Left forelimb (tissue), 1 donor: ENCODE measurements at places on chromosomes 2 and 18.

DNA sequence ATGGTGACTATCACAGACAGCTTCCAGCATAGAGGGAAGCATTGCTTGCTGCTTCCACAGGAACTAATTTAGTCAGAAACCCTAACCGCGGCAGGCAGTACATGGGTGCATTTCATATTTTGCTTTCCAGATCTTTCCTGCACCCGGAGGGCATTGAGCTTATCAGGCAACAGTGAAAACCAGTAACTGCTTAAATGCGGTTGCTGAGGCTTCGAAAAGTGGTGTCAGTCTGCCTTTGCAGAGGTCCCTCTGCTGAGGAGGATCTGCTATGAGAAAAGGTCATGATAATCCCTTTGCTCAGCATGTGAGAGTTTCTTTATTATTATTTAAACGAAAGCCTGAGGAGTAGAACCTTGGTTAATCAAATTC, 44.6 kb upstream of the ROCK2 start:
- no peak for DNase-seq

DNA sequence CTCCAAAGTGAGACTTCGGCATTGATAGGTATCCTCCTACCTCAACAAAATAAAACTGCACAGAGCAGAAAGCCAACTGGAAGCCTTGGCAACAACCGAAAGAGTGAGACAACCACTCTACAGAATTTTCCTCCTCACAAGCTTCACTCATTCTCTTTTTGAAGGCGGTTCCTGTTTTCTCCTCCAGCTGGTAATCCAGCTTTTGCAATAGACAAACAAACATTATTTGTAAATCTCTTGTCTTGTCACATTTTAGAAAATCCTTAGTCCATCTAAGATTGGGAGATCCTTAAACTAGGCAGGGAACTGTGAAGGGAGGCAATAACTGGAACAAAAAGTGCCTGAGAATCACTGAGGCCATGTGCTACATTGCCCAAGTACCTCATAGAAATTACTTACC, 332.4 kb downstream of the BCL11A start:
- no peak for DNase-seq

- no peak for DNase-seq
Observed at GRCh38 chr2:178514664-178515063, 34.4 kb downstream of the PLEKHA3 start.

DNA sequence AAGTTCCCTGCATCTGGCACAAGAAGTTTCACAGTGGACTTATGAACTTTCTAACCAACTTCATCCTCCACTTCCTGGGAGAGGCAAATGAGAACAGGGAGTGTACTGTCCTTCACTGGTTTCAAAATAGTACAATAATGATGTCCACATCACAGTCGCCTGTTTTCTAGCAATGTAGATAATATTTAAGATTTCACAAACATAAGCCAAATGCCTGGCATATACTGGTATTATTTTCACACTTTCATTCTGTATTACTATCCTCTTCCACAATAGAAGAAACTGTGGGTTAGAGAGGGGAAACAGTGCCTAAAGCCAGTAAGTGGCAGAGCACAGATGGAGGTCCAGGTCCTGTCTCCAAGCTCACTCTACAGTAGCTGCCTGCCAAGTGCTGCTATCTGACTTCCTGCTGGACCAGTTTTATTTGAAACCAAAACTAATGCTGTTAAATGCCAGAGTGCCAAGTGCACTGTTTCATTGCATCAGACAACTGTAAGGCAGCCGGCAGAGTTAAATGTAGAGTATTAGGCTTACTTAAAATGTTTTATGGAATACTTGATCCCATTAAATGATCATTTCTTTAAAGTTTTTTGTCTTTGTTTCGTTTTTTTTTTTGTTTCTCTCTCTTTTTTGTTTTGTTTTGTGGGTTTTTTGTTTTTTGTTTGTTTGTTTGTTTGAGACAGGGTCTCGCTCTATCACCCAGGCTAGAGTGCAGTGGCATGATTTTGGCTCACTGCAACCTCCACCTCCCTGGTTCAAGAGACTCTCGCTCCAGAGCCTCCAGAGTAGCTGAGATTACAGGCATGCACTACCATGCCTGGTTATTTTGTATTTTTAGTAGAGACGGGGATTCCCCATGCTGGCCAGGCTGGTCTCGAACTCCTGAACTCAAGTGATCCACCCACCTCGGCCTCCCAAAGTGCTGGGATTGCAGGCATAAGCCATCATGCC, 15.1 kb downstream of the COBLL1 start:
- DNase-seq = no peak

GRCh38 chr2:30113617-30114293, 33.1 kb upstream of the YPEL5 start:
- DNase-seq = no peak

DNA sequence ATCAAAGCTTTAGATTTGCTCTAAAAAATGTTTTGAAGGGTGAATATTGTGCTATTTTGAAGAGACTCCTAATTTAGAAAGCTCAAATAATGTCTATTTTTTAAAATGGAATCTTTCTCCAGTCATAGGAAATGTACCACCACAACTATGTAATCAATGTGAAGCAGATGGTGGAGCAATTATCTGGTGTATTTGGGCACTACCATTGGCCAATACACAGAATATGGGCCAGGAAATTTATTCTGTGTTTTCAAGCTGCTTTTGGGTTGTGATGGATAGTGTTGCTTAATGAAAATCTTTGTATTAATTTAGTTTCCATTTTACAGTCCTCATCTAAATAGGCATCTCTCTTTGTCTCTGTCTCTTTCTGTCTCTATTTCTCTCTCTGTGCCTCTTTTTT, 17.1 kb upstream of the VWC2L start:
- DNase-seq = no peak

DNA sequence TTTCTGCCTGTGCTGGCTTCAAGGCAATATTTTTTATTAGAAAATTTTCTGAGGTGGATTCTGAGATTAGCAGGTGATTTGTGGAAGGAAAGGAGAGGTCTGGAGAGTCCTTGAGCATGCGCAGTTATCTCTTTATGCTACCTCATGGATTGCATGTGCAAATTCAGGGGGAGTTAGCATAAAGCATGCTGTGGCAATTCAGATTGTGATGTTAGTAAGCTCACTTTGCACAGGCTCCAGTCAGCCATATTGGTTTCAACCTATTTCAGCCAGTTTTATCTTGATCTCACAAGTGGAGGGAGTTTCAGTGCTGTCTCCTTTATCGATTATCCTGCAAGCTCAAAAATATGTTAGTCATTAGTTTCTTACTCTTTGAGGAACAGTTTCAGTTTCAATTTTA, 2012.3 kb upstream of the PIK3C3 start:
- no peak for DNase-seq

- no peak for DNase-seq
Observed at GRCh38 chr2:33029926-33030325, 83.2 kb downstream of the LTBP1 start.

GRCh38 chr2:12424219-12424618, 292.5 kb upstream of the TRIB2 start:
- DNase-seq = no peak

- DNase-seq = no peak
Observed at GRCh38 chr2:205171261-205171940, 510.9 kb upstream of the NRP2 start.

DNA sequence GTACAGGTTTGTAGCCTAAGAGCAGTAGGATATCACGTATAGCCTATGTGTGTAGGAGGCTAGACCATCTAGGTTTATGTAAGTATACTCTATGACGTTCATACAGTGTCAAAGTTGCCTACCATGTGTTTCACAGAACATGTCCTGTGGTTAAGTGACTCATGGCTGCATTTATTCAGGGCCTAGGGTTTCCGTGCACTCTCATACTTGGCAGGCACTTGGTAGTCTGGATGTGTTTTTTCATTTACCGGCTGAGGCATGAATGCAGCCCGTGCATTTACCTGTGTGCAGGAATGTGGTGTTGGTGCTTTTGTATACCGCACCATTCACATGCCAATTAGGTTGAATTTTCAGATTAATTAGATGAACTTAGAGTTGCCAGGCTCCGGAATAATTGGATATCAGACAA, 43.4 kb downstream of the MYL12B start:
- no peak for DNase-seq

- DNase-seq = no peak
Observed at GRCh38 chr2:37343537-37344434, 644 bp upstream of the QPCT start.

GRCh38 chr2:54838585-54839035, 115.1 kb downstream of the EML6 start:
- DNase-seq = no peak

GRCh38 chr18:71784777-71785176, 759.4 kb downstream of the CBLN2 start:
- DNase-seq = no peak

DNA sequence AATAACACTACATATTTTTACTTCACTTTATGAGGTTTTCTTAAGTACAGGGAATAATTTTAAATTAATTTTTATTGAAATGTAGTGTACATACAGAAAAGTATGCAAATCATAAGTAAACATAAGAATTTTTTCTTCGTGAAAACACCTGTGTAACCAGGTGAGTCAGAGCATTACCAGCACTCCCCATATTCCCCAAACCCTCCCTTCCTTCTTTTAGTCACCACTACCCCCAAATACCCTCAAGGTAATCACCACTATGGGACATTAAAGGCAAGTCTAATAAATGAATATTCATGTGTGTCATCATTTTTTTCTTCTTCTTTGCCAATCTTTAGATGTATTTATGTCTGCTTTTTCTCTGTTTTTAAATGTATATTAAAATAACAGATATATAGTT, 139.9 kb upstream of the LTBP1 start:
- DNase-seq = no peak

- DNase-seq = no peak
Observed at GRCh38 chr2:126827371-126827770, 71.3 kb upstream of the TEX51 start.

- no peak for DNase-seq
Observed at GRCh38 chr2:238479847-238480246, 53.1 kb downstream of the ASB1 start.

DNA sequence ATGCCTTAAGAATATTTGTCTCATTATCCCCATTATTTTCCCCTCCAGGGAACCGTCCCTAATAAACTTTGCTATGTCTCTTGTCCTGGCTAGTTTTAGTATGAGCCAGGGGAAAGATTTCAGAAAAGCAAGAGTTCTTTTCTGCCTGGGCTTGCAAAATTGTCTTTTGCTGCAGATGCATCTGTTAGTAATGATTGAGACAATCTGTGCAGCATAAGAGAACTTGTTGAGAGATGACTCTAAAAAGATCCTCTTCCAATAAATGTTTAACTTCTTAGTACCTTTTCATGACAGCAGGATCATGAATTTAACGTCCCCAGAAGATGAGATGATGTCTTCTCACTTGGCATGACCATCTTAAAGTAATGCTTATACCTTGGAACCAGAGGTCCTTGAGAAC, 172.5 kb upstream of the CREB1 start:
- no peak for DNase-seq

GRCh38 chr2:183089192-183089851, 10.8 kb downstream of the DUSP19 start:
- no peak for DNase-seq

GRCh38 chr2:180657054-180657453, 323.4 kb upstream of the UBE2E3 start:
- DNase-seq = no peak

DNA sequence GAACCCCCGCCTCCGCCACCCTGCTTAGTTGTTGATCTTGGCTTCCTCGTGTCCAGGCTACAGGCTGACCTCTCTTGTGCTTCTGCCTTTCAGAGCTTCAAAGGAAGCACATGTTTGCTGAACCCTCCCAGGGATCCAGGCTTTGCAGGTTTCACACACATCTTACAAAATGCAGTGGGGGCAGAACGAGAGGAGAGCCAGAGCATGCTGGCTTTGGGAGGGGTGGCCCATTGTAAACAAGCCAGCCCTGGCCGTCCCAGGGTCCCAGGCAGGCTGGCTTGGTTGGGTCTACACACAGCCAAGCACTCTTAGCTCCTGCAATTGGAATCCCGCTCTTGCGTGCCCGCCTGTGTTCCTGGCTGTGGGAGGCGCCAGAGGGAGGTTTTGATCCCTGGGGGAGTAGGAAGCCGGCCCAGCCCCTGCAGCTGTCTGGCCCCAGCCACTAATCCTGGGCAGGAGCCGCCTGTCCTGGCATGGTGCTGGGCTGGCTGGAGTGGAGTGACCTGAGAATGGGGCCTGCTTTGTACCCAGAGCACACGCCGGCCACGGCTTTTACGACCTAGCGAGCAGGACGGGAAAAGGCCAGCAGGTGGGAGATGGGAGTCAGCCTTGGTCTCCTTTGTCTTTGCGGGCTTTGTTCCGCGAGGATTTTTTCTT, 53.9 kb downstream of the SH3BP4 start:
- DNase-seq = no peak

GRCh38 chr2:181203916-181204315, 223.5 kb downstream of the UBE2E3 start:
- no peak for DNase-seq

DNA sequence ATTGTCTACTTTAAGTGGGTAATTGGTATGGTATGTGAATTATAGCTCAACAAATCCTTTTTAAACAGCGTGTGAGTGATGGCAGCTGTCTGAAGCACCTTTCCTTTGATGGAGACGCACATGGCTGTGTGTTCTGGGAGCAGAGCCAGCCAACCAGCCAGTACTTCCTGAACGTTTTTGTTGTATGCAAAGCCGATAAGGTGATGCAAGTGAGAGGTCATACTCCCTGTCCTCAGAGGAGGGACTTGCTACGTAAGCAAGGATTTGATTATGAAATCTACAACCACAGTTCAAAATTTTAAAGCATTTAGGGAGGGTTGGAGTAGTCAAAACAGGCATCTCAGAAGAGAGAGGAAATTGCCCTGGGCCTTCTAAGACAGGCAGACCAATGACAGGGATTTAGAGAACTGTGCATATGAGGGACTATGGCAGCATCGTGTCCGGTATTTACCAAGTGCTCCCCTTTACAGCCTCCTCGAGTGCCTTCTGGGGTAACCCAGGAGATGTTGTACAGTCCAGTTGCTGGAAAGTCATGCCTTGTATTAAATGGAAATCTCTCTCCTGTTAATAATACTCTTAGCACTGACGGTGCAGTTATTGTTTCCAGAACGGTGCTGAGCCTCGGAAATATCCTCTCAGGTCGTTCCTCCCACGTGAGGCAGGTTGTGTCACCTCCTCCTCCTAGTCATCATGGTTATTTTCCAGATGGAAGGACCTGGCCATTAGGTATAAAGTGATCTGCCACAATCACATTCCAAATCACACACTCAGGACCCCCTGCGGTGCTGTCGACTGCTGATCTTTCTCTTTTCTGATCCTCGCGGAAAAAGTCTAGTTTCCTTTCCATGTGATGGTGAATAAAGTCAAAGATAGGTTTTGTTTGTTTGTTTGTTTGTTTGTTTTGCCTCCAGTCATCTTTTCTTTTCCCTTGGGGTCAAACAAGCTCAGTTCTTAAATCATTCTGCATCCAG, 28.4 kb downstream of the ARHGEF4 start:
- DNase-seq = no peak
